ENCODE measurements at places on chromosomes 3 and 15.

GRCh38 chr3:42518800-42519567 is 16.5 kb downstream of the VIPR1 start:
- DNase-seq, result no peak

- no peak for DNase-seq
Observed at GRCh38 chr3:136639069-136639468, 113.1 kb downstream of the STAG1 start.

GRCh38 chr3:4935347-4935746 is 43.9 kb upstream of the BHLHE40 start:
- DNase-seq, result no peak

DNA sequence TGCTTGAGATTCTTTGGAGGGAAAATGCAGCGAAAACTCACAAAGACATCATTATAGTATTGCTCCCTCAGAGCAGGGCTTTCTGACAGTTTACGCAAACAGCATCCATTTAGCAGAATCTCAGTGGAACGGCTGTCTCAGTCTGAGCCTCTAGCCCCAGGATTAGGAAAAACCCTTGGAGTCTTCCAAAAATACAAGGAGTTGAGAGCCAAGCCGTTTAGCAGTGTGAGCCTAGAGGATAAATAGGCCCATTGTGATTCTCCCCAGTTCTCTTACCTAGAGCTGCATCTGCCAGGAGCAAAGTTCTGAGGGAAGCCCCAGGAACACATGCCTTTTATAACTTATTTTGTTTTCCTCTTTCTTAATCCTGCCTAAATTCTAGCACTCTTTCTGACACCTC is 359.6 kb downstream of the NTRK3 start:
- DNase-seq, result no peak

DNA sequence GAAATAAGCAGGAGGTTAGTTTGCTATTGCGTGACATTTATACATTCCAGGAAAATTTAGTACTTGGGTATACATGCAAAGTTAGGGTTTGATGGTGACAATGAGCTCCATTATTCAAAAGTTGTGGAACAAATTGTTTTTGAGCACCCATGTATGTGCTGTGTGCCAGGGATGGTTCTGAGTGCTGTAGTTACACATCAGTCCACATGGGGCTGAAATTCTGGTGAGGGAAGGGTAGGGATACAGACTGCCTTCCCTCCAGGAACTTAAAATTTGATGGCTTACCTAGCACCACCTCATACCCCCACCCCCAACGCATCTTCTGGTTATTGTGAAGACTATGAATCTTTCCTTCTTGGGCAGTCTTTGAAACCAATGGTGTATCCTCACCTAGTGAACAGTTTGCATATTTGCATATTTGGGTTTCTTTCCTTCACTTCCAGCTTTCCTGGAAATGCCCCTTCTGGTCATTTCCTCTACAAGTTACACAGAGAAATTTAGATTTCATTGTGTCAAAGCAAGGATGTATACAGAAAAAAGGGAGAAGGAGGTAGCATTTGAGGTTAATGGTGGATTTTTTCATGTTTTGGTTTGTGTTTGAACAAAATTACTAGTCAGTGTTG is 222.0 kb upstream of the IL12A start:
- DNase-seq, result no peak

DNA sequence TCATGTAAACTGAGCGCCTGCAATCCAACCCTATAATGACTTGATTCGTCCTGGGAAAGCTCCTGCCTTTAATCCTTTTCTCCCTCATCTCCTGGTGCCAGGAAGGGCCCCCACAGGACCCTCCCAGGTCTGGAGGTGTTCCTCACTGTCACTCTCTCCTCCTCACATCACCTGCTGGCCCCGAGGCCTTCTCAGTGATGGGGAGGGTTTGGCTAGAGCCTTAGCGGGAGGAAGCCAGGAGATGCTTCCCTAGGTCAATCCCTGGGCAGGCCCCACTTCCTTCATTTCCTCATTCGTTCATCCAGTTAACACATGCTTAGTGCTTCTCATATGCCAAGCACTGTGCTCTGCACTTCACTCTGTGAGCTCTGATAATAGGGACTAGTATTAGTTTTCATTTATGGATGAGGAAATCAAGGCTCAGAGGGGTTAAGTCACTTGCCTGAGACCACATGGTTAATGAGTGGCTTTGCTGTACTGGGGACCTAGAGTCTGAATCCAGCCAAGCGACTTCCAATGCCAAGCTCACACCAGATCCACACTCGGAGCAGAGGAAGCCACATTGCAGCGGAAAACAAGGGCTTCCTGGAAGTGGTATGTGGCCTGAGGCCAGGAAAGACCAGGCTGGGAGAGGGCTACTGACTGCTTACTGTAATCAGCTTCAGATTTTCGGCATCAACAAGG is 50.3 kb upstream of the CHRNB4 start:
- DNase-seq, result no peak

DNA sequence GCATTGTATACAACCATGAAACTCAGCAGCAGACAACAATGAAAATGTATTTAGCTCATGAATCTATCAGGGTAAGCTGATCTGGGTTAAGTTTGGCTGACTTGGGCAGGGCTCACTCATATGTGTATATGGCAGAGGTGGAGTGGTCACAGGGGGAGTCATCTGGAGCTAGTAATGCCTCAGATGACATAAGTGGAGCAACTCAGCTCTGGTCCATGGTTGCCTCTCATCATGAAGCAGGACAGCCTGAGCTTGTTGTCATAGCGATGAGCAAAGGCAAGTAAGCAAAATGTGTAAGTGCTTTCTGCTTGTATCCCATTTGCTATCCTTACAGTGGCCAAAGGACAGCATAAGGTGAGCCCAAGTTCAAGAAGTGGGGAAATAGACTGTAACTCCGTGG is 64.5 kb downstream of the ALCAM start:
- no peak for DNase-seq

DNA sequence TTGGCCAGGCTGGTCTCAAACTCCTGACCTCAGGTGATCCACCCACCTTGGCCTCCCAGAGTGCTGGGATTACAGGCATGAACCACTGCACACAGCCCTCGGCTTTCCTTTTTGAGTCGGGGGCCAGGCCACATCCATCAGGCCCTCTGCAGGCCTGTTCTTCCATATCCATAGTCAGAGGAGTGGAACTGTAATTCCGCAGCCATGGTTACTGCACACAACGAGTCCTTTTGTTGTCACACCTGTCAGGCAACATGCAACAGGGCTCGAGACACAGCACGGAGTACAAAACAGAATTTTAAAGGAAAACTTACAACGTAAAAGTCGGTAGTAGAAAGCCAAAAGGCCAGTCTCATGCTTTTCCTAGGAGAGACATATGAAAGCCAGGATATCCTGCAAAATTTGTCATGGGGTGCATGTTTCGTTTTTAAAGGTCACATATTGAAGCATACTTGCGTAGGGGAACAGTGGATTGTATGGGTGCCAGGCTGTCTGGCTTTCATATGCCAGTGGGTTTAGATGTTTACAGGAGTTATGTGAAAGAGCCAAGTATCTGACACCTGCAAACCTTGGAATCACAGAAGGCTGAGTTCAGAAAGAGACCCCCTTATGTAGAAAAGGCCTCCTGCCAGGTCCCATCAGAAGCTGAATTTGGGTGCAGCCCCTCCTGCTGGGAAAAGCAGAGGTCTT is 63.2 kb upstream of the LPP start:
- DNase-seq, result no peak

- DNase-seq, result no peak
Observed at GRCh38 chr3:4006288-4006687, 207.1 kb downstream of the LRRN1 start.

Measured in fibroblast of skin of left biceps (primary cell).